Temporal lobe (tissue), 4 donors: ENCODE measurements at places on chromosomes 2 and 18. TPM values are rescaled to one million over a fixed set of nuclear protein-coding genes. Genes with fewer than 3 reads are reported as not detected.

The ANKRD29 gene
- 2.0 TPM for total RNA-seq

The TMEM17 gene
- 4.4 TPM for total RNA-seq

The TLX2 gene
- total RNA-seq, result not detected

The ANKRD44 gene
- 74.3 TPM for total RNA-seq

The FSHR gene
- not detected for total RNA-seq
